ENCODE measurements at places on chromosomes 2 and 18.

- DNase-seq = peak; percentile 18
These were observed 57.1 kb downstream of the RMDN2 start for GRCh38 chr2:37982147-37982582.

DNA sequence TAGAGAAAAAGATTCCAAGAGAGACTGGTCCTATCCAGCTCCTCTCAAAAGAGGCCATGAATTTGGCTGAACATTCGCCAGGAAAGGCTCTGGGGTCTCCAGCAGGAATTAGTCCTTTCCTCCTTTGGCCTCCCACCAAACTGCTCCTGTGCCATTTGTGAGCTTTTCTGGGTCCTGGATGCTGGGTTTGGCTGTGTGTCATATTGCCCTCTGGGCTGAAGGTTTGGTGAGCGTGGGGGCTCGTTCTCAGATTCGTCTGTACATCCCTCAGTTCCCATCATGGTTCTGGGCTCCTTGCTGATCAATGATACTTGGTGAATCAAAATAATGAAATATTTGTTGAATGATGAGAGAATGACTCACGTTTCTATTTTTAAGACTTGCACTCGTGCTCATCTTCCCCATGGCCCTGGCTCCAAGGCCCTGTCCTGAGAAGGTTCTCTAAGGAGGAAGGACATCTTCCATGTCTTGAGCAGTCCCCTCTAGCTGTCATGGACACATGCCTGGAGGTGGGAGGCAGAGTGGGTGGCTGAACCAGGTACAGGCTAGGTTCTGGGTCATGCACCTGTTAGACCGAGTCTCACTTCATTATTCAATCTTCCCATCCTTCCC, 47.8 kb upstream of the RHOB start:
- no peak for DNase-seq

DNA sequence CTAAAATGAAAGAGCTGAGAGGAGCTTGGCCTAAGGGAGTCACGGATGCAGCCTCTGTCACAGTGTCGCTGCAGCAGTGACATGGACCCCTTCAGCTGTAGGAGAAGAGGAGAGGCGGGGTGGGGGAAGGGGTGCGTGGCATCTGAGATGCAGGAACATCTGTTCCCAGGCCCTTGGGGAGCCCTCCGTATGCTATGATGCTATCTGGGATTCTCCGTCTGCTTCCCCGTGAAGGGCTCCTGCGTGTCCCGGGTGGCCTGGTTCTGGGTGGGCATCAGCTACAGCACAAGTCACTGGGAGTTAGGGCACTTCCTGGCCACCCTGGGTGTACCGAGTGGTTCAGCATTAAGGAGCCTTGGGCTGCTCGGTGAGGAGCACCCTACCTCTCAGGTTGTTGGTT, 35.6 kb upstream of the B3GNT7 start:
- DNase-seq = no peak

- DNase-seq = no peak
These were observed 58.6 kb downstream of the NCK2 start for GRCh38 chr2:105803337-105803736.

- DNase-seq = no peak
These were observed 13.0 kb downstream of the MTERF4 start for GRCh38 chr2:241088791-241089732.

GRCh38 chr2:96819128-96819875, 3.2 kb downstream of the CNNM3 start:
- no peak for DNase-seq

- no peak for DNase-seq
These were observed 1.2 kb downstream of the DLX1 start for GRCh38 chr2:172086241-172087206.

GRCh38 chr2:201932511-201932910, 101.1 kb upstream of the FZD7 start:
- DNase-seq = no peak

DNA sequence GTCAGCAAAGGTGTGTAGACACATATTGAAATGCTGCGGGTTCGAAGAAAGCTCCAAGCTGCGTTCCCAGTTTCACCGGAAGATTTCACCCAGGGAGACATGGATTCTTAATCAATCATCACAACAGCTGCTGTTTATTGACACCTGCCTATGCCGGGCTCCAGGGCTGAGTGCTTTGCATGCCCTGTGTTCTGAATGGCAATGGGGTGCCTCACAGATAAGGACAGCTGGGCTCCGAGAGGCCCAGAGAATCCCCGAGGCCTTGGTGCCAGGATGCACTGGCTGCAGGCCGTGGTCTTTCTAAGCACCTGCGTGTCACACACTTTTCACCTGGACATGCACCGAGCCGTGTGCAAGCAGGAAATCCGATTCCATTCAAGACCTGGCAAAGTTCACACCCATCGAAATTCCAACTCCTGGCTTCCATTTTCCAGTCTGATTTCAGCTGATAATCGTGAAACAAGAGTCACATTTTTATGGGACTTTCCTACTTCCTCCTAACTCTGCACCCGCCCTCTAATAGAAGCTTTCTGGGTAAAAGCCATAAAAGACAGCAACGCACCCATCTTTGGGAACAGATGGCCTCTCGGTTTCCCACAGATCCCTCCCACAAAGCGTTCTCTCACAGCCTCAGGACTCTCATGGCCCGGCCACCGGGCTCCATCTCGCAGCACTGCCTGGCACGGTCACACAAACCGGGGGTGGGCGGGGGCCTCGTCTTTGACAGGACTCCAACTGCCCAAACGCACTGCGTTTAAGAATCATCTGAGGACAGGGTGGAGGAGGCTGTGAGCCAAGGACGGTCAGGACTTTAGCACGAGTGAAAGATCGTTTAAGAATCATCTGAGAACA, 245.6 kb upstream of the SALL3 start:
- no peak for DNase-seq

GRCh38 chr2:225889452-225889851, 489.9 kb downstream of the NYAP2 start:
- peak; percentile 73 for DNase-seq

DNA sequence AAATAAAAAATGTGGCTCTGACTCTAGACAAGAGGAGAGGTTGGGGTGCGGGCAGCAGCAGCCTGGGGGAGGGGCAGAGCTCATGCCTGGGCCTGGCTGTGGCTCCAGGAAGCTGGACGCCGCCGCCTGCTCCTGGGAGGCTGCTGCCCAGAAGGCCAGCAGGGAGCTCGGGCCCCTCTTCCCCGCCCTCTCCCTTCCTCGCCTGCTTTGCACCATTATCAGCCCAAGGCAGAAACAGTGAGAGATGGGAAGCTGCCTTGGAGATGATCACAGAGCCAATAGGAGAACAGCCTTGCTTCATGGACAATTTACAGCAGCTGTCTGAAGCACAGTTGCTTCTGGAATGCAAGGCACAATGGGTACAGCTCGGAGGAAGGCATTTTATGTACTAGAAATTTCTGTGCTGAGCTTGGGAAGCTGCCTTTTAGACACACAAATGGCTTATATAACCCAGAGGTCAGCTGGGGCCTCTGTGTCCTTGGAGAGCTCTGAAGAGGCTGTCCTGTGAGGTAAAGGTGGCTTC, 55.3 kb upstream of the AFF3 start:
- DNase-seq = no peak

GRCh38 chr2:239870276-239870675, 154.9 kb downstream of the NDUFA10 start:
- no peak for DNase-seq

GRCh38 chr18:40935423-40935822, 1019.6 kb upstream of the PIK3C3 start:
- no peak for DNase-seq

- DNase-seq = no peak
These were observed 214.7 kb downstream of the TGIF1 start for GRCh38 chr18:3664563-3665178.

DNA sequence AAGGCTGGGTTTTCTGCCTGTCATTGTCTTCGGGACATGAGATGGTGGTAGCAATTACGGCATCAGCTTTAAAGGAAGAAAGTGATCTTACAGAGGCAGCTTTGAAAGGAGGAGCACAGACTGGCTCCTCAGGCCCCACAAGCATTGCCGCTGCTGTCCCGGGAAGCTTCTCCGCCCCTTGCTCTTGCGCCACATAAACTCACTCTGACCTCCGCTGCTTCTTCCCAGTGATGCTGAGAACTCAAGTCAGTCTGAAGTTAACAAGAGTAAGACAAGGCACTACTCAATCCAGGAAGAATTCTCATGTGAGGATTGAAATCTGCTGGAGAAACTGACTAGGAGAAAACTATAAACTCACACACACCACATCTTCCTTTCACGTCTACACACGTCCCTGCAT, 112.4 kb upstream of the RIOK3 start:
- no peak for DNase-seq

DNA sequence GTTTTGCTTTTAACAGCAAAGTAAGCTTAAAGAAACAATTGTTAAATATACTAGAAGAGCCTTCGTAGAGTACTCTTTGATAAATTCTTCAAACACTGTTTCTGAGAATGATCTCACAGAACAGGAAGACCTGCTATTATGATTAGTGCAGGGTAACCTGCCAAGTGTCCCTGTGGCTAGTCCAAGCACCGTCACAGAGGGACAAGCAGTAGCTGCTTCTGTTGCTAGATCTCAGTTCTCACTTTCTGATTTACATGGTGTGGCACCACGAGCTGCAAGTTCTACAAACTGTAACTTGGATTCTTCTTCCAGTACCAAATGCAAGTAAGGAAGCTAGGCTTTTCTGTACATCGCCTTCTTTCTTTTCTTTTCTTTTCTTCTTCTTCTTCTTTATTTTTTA, 121.5 kb downstream of the PIEZO2 start:
- no peak for DNase-seq

- no peak for DNase-seq
These were observed 788.0 kb upstream of the GYPC start for GRCh38 chr2:125867908-125868307.

- no peak for DNase-seq
These were observed at the start of gene ASB18 for GRCh38 chr2:236264256-236264655. Gene ASB18 (minus strand): TSS chr2:236264406. CDS start chr2:236264345, 61 bp downstream.
